HS-27A (cell line): ENCODE measurements at places on chromosomes 1 and 21.

DNA sequence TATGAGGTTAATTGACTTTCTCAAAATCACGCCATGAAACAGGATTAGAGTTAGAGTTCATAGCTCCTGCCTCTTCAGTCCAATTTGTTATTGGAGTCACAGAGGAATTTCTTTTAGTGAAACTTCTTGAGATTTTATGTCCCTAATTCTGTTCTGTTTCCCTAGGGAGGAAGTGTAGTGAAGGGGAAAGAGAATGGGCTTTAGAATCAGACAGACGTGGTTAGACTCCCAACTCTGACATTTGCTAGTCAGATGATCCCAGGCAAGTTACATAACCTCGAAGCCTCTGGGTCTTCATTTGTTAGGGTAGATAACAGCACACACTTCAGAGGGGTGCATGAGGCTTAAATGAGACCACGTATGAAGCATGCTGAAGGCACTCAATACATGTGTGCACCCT is 83.9 kb downstream of the ASTN1 start:
- DNase-seq = no peak

GRCh38 chr1:35726450-35727433 is 8.1 kb upstream of the C1orf216 start:
- DNase-seq = no peak

DNA sequence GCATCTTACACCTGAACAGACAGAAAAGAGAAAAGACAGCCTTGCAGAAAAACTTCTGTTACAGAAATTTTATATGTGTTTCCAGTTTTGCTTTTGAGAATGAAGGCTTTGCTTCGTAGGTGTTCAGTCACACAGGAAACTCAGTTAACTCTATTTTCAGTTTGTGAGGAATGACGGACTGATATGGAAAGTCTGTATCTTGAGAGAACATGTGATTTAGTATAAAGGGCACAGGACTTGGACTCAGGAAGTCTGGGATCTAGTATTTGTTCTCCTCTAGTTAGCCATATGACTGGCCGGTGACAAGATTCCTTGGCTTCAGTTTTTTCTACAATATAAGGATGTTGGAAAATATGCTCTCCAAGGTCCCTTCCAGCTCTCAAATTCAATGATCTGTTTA is 149.1 kb downstream of the OLFM3 start:
- DNase-seq = no peak

- no peak for DNase-seq
Observed at GRCh38 chr1:237894131-237894530, 3.4 kb upstream of the ZP4 start.

DNA sequence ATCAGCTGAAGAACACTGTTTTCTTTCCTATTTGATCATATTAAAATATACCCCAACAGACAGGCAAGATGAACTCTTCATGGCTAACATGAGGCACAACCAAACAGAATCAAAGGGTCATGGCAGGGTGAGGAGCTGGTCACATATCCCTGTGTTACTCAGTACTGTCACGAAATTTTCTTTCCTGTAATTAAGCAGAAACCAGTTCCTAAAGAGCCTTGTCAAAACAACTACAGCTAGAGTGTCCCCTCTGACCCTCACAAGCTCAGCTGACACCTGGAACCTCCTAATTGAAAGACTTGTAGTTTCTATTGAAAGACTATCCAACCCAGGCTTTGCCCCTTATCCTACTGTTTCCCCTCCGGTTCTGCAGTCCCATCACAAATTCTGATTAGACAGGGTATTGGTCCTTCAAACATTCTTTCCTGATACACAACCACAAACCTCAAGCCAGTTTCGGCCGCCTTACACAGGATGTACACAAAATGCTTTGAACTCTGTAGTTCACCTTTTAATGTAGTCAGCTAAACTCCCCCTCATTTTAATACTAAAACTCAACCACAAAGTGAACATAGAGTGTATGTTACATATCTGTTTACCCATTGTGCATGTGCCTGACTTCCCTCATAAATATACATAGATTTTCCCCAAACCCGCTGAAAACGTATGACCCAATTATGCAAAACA is 651.9 kb downstream of the MRPL39 start:
- no peak for DNase-seq

DNA sequence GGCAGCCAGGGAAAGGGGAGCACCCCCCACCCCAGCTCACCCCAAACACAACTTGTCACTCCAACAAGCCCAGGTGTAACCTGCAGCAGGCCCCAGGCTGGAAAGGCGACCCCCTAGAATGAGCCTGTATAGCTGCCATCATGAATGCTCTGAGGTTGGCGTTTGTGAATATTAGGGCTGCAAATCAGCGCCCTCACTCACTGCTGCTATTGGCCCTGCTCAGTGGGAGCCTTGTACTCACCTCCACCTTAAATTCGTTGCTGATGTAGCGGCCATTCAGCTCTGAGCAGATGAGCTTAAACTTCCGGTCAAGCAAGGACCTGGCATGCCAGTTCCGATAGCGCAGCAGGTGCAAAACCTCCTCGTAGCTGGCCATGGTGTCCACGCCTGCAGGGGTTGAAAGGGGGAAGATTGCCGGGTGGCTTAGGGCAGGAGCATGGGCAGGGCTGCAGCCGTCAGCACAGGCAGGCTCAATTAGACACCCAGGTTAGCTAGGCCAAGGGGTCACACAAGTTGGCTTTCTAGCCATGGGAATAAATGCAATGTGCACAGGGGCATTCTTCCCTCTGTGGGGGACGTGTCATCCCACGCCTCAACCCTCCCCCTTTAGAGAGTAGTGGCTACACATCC is 81.7 kb downstream of the PIK3CD start:
- DNase-seq = no peak

DNA sequence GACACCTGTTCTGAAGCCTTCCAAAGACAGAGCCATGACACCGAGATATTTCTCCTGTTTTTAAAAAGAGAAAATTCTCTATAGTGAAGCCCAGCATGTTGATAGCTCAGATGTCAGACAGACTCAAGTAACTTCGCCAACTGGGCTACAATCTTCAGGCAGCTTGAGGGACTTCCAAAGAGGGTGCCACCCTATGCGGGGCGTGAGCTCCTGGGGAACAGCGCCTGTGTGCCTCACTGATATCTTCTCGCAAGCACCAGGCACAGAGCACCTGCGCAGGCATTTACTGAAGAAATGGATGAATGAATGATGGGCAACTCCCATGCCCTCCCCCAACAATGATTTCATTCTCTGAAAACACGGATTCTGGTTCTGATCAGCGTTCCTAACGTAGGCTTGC is 17.6 kb downstream of the RIPK4 start:
- no peak for DNase-seq

- no peak for DNase-seq
Observed at GRCh38 chr1:207647671-207648333, 2.9 kb downstream of the CR1L start.

- DNase-seq = no peak
Observed at GRCh38 chr1:117147341-117147831, 25.8 kb upstream of the TRIM45 start.

- DNase-seq = no peak
Observed at GRCh38 chr21:41510500-41510899, 2.5 kb upstream of the TMPRSS2 start.

GRCh38 chr1:179950651-179951050 is 4.0 kb upstream of the CEP350 start:
- no peak for DNase-seq

DNA sequence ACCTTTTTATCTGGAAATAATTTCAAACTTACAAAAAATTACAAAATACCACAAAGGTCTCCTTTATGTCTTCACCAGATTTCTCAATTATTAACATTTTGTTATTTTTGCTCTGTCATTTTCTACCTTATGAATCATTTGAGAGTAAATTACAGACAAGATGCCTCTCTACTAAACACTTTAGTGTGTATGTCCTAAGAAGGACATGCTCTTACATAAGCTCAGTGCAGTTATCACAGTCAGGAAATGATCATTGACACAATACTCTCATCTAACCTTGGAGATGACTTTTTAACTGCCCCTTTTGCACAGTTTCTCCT is 378.9 kb upstream of the RUNX1 start:
- DNase-seq = no peak

- no peak for DNase-seq
Observed at GRCh38 chr1:70499695-70500094, 88.6 kb downstream of the CTH start.

- no peak for DNase-seq
Observed at GRCh38 chr1:84141182-84142003, 2.7 kb upstream of the PRKACB start.

- no peak for DNase-seq
Observed at GRCh38 chr21:35066824-35067223, 17.7 kb upstream of the RUNX1 start.
